Right renal cortex interstitium (tissue), 3 donors: ENCODE measurements at places on chromosomes 11 and 22. TPM values are rescaled to one million over a fixed set of nuclear protein-coding genes. Genes with fewer than 3 reads are reported as not detected.

DNA sequence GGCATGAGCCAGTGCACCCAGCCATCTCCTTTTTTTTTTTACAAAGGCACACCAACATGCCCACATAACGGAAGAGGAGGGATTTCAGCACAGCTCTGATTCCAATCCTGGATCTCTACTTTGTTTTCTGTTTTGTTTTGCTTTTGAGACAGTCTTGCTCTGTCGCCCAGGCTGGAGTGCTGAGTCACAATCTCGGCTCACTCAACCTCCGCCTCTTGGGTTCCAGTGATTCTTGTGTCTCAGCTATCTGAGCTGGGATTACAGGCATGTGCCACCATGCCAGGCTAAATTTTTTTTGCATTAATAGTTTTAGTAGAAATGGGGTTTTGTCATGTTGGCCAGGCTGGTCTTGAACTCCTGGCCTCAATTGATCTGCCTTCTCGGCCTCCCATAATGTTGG lies 28.1 kb downstream of the VSTM5 start:
- no peak for DNase-seq

DNA sequence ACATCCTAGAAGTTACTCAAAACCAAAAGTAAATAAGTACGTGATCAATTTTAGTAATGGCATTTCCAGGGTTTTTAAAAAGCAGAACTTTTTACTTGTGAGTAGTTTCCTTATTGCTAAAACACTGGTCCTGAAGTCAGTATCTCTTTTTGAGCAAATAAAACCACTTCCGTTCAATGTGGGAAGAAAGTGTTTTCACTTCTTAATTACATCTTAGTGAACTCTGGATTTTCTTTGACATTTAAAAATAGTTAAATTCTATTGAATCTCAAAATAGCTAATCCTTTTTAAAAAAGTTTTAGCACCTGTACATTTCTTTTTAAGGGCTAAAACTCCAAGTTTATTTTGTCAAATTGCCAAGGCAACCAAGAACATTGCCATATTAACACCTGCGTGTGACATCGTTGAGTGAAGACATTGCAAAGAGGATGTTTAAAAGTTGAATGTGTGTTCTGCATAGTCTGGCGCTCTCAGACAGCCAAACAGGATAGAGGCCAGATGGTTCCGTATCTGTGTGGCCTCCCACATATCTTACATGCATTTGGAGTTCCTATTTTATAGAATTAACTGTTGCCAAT lies 17.2 kb upstream of the OR5B21 start:
- no peak for DNase-seq

DNA sequence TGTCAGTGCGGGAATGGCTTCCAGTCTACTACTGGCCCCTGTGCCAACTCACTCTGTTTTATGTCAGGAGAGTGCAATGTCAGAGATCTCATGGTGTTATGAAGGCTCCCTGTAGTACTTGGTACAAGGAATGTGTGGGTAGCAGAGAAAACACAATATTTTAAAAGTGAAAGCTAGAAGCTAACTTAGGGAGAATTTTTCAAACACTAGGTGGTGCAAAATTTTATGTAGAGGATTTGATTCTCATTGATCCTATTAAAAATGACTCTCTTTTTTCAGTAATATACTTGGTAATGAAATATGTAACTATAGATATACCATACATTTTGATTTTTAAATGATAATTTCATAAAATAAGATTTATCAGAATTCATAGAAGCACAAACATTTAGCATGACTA lies 134.7 kb downstream of the JRKL start:
- no peak for DNase-seq

GRCh38 chr11:134592391-134592990 lies 180.4 kb upstream of the B3GAT1 start:
- no peak for DNase-seq

DNA sequence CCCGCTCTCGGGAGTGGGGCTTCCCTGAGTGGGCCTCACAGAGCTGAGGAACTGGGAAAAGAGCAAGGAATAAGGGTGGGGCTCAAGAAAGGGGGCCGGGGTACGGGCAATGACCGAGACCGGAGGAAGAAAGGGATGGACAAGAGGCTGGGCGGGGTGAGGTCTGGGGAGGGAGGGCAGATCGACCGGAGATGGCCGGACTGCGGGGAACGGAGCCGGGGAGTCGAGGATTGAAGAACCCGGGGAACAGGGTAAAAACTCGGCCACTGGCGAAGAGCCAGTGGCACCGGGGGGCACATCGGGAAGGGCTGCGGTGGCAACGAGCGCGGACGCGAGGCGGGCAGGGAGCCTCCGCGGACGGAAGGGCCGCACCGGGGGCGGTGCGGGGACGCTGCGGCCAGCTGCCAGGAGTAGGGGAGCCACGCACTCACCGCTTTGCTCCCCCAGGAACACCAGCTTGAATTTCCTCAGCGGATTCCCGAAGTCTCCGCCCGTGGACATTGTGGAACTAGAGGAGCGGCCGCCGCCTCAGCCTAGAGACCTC lies 667 bp downstream of the RAB6A start:
- peak; percentile 21 for DNase-seq

GRCh38 chr11:101817581-101817980 lies 97.2 kb upstream of the CEP126 start:
- DNase-seq = no peak

- DNase-seq = no peak
Measured at GRCh38 chr11:129792663-129793062, 23.0 kb upstream of the TMEM45B start.

- DNase-seq = no peak
Measured at GRCh38 chr22:44412136-44412731, 85.8 kb downstream of the RTL6 start.

- DNase-seq = peak; percentile 63
Measured at GRCh38 chr11:62508336-62509058, 38.1 kb downstream of the AHNAK start.

DNA sequence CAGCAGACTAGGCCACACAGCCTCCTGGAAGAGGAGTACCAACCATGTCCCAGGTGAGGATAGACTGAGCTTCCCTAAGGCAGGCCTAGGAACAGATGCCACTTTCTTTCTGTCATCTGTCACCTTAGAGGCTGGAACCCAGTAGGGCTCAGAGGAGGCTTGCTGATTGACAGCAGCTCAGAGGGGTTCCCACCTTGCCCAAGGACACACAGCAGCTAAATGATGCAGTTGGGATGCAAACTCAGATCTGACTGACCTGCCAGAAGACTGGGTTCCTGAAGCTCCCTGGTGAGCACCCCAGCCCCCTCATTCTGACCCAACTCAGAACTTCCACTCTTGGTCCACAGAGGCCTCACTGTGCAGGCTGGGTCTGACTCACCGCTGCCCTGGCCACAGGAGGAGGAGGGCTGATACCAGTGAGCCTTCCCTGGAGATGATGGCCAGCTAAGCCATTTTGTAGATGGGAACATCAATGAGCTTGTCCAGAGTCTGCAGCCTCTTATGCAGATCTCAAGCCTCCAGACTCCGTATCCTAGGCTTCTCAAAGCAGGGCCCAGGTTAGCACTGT lies 14.0 kb downstream of the CAPN5 start:
- DNase-seq = no peak

DNA sequence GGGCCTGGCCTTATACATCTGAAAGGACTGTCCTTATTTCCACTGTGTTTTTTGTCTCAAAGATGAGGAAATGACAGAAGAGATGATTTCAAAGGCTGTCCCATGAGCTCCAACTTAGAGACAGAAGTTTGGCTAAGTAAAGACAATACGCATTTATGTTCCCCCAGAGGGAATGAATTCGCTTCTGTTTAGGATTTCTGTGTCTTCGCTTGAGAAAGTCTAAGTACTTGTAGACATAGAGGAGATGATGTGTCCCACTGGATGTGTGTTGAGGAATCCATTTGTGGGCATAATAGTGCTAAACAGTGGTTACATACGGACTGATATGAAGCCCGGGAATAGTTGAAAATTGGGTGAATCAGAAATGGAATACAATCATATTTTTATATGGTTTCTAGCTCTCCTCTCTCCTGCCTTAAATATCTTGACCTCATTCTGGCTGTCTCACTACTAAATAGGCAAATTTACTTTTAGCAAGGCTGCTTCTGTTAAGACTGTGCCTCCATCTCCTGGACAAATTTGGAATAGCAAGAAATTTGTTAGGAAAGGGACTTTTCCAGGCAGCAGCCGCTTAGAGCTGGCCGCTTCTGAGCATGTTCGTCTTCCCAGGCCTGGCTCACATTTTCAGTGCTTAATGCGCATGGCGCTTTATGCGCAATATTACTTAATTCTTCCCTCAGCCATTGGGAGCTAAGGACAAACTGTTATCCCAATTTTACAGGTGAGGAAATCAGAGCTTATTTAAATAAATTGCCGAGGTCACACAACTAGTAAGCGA lies 1.9 kb upstream of the PEX26 start:
- DNase-seq = peak; percentile 84

DNA sequence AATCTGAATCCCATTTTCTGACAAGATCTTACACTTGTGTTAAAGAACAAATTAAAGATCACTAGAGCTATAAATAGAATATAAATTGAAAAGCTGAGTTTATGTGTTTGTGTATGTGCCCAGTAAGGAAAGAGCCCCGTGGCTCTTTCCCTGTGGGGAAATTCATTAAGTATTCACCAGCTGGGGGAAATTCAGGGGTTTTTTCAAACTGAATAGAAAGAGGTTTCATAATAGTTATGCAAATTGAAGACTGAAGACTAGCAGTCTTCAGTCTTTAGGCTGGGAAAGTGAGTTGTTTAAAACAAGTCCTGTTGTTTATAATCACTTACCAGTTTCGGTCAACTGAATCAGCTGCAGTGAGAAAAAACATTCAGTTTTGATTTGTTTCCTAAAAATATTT lies 11.3 kb upstream of the MS4A7 start:
- DNase-seq = no peak

- DNase-seq = no peak
Measured at GRCh38 chr11:26078231-26078821, 253.6 kb upstream of the ANO3 start.

DNA sequence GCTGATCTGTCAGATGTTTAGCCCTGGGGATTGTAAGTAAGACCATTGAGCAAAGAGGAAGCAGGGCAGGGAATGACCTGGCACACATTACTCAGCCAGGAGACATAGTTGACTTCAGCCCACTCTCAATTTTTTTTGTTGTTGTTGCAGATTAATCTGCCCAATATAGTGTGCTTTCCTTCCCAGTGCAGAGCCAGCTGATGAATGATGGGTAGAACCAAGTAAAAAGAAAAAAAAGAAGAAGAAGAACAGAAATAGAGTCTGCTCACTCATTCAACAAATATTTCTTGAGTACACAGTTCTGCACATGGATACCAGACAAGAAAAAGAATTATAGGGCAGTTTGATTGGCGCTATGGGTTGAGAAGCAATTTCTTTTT lies 292.7 kb downstream of the ETS1 start:
- DNase-seq = no peak

GRCh38 chr11:75697906-75698581 lies 19.6 kb upstream of the MOGAT2 start:
- no peak for DNase-seq

DNA sequence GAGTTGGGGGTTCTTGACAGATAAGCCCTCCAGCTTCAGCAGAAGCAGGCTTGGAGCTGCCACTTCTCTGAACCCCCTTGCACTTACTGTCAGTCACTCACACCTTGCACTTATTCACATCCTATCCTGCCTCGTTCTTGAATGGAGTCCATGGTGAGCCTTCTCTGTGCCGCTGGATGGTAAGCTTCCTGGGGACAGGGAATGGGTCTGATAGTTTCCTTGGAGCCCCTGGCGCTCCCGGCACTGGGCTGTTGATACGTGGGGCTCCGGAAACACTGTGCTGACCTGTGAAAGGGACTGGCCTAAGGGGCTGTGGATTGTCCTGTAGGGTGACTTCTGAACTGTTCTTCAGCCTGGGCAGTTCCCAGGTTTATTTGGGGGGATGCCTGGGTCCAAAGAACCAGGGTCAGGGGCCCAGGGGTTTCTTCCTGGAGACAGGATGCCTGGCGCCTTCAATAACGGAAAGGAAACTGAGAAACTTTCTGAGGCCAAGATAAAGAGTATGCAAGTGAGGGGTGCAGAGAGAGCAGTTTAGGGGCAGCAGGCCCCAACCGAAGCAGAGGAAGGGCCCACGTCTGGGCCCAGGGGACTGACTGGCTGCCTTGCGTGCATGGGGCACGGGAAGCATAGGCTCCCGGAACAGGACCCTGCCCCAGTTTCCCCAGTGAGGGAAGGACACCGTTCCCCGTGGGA lies 709 bp upstream of the ST3GAL4 start:
- DNase-seq = no peak

- no peak for DNase-seq
Measured at GRCh38 chr11:86443415-86443814, 68.7 kb downstream of the CCDC81 start.

- no peak for DNase-seq
Measured at GRCh38 chr11:69358398-69359020, 64.6 kb downstream of the MYEOV start.

- no peak for DNase-seq
Measured at GRCh38 chr11:47518212-47518964, 34.5 kb downstream of the CELF1 start.

DNA sequence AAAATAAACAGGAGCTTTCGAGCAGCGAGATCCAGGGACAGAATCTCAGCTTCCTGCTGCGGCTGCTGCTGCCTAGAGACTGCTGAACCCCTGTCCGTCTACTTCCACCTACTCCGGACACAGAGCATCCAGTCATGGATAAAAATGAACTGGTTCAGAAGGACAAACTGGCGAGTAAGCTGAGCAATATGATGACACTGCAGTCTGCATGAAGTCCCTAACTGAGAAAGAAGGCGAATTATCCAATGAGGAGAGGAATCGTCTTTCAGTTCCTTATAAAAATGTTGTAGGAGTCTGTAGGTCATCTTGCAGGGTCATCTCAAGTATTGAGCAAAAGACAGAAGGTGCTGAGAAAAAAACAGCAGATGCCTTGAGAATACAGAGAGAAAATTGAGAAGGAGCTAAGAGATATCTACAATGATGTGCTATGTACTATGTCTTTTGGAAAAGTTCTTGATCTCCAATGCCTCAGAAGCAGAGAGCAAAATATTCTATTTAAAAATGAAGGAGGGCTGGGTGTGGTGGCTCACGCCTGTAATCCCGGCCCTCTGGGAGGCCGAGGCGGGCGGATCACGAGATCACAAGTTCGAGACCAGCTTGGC lies 11.1 kb upstream of the MS4A2 start:
- no peak for DNase-seq

- no peak for DNase-seq
Measured at GRCh38 chr11:43825217-43825816, 55.3 kb upstream of the ALKBH3 start.

Gene VWA5A
- 14.6 TPM for polyA plus RNA-seq

Gene MRGPRE
- polyA plus RNA-seq = not detected

Gene ACTN3
- polyA plus RNA-seq = 0.67 TPM

Gene MRGPRG
- not detected for polyA plus RNA-seq

Gene CTSC
- 262 TPM for polyA plus RNA-seq

Gene MMP13
- not detected for polyA plus RNA-seq

Gene OR8D4
- polyA plus RNA-seq = not detected

Gene KCTD14
- polyA plus RNA-seq = 16.4 TPM

Gene CHADL
- 2.7 TPM for polyA plus RNA-seq

Gene TMEM258
- 192 TPM for polyA plus RNA-seq

Gene PGR
- 0.07 TPM for polyA plus RNA-seq

Gene BLID
- not detected for polyA plus RNA-seq

Gene LRP4
- polyA plus RNA-seq = 26.4 TPM

Gene BTG4
- not detected for polyA plus RNA-seq

Gene C11orf21
- polyA plus RNA-seq = 0.56 TPM

Gene KDELR3
- polyA plus RNA-seq = 9.1 TPM

Gene APOA4
- polyA plus RNA-seq = not detected

Gene MISFA
- polyA plus RNA-seq = 7.5 TPM
